ENCODE measurements at places on chromosomes 11 and 22.

- peak; percentile 53 for DNase-seq
Measured at GRCh38 chr11:127105593-127106541, 105.3 kb upstream of the KIRREL3 start.

- DNase-seq: no peak
Measured at GRCh38 chr11:27991736-27992135, 116.2 kb downstream of the KIF18A start.

- DNase-seq: no peak
Measured at GRCh38 chr11:17634776-17635550, 84.4 kb upstream of the MYOD1 start.

GRCh38 chr11:128492903-128493569 lies 94.3 kb downstream of the ETS1 start:
- no peak for DNase-seq

All from right renal cortex interstitium (tissue), 3 donors.